ENCODE measurements at places on chromosomes 6 and 20.

- DNase-seq, result no peak
Measured at GRCh38 chr6:551829-552350, 105.0 kb downstream of the HUS1B start.

DNA sequence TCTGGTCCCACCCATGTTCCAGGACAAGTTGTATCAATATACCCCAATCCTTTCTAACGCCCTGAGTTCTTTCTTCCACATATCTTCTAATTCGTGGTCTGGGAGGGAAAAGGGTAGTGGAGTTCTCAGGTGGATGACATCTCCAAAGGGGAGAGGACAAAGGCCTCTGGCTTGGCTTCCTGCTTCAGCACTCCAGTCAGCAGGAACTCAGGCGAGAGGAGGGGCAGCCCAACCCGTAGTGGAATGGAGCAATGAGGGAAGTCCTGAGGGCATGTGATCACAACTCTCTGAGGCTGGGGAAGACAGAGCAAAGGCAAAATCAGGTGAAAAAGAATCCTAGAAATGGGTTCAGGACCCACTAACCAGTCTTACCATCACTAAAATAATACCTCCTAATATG, 9.6 kb upstream of the NRM start:
- no peak for DNase-seq

DNA sequence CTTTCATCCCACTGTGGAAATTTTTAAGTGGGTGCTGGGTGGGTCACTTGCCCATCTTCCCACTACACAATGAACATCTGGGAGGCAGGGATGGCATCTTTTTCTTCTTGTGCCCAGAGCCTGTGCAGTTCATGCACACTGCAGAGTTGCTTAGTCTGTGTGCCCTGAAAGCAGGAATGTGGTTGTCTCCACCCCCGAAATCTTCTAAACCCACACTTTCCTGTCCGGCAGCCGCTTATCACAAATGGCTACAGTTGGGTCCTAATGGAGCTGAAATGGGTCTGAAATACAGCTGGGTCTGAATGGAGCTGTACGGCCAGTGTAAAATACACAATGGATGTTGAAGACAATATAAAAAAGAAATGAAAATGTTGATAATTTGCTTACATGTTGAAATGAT, 112.1 kb upstream of the PMEPA1 start:
- no peak for DNase-seq

DNA sequence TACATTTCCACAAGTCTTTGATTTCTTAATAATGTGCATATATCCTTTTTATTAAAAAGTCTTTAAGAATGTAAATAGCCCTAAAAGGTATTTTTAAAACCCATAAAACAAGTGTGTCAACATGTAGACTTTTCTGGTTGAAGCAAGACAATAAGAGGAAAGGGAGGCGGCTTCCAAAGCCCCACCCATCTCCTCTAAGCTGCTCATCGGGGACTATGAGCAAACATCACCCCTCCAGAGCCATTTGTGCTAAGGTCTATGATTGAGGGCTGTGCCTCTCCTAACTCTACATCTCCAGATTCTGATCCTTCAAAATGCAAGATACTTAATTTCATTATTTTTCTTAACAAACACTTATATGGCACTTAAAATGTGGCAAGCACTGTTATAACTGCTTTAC, 2.5 kb upstream of the NAA20 start:
- DNase-seq, result no peak

DNA sequence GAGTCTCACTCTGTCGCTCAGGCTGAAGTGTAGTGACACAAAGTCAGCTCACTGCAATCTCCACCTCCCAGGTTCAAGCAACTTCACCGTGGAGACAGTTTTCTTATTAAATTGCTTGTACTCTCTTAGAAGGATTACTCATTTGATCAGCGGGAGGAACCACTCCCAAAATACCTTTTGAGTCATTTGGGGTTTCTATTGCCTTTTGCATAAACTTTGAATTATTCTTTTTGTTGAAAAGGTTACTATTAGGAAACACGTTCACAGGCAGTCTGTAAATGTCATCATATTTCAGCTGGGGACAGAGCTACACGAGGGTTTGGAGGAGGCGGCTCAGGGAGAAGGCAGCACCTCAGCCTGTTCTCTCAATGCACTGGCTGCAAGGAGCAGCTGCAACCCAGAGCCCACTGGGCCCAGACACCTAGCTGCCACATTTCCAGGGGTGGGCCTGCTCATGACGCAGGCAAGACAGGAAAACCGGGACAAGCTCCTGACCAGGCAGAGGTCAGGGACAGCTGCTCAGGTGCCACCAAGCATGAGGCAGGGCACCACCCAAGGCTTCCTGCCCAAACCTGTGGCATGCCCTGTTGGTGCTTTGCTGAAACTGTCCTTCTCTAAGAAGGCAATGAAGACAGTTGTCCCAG, 205.9 kb downstream of the BMP7 start:
- DNase-seq, result no peak

- DNase-seq, result no peak
Measured at GRCh38 chr6:110322874-110323242, 35.3 kb downstream of the METTL24 start.

- no peak for DNase-seq
Measured at GRCh38 chr20:58666702-58667101, 15.6 kb downstream of the STX16 start.

DNA sequence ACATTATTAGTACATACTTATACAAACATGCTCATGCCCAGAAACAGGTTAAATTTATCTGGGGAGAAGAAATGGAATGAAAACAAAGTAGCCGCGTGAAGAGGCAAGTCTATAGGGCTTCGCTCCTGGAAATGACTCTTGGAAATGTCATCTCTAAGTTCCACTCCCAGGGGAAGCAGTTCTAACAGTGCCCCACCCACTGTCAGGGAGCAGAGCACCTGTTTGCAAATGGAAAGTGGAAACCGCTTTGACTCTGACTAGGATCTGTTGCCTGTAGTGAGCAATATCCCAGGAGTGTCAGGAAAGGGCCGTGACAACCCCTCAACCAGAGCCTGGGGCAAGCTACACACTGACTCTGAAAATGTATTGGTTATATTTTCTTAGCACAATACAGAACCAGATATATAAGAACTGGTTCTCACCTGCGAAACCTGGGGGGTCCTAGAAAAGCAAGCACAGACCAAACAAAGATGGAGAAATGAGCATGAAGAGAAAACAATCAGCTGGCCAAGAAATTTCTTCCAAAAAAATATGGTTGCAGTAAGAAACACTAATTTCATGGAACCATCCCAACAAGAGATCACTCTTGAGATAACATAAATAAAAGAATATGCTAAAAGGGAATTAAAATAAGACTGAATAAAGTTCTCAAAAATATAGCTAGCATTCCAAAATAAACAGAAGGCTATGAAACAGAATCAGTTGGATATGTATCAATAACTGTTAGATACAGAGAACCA, 47.5 kb upstream of the CRISP1 start:
- no peak for DNase-seq

DNA sequence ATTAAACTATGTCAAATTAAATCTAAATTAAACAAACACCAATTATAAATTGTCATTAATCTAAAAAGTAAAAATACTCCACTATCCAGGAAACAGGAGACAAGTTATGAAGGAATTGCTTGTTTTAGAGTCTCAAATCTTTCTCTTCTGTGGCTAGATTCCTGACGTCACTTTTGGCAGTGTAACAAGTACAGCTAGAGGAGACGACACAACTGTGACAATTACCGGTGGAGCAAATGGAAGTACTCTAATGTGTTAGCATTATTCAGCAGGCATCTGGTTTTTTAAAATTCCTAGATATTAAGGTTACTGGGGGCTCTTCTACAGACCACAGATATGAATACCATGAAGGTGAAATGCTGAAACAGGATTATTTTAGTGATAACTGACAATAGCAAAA, 1042.7 kb downstream of the EPHA7 start:
- DNase-seq, result no peak

GRCh38 chr6:34144581-34145160, 1.2 kb downstream of the GRM4 start:
- DNase-seq, result no peak

DNA sequence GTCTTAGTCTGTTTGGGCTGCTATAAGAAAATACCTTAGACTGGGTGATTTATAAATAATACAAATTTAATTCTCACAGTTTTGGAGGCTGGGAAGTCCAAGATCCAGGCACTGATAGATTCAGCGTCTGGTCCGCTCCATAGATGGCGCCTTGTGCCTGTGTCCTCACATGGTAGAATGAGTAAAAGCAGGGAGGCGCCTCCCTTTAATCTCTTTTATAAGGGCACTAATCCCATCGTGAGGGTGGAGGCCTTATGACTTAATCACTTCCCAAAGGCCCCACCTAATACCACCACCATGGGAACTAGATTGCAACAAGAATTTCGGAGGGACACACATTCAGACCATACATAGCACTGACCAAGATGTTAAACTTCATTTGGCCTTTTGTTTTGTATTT, 91.2 kb upstream of the TMEM181 start:
- no peak for DNase-seq

DNA sequence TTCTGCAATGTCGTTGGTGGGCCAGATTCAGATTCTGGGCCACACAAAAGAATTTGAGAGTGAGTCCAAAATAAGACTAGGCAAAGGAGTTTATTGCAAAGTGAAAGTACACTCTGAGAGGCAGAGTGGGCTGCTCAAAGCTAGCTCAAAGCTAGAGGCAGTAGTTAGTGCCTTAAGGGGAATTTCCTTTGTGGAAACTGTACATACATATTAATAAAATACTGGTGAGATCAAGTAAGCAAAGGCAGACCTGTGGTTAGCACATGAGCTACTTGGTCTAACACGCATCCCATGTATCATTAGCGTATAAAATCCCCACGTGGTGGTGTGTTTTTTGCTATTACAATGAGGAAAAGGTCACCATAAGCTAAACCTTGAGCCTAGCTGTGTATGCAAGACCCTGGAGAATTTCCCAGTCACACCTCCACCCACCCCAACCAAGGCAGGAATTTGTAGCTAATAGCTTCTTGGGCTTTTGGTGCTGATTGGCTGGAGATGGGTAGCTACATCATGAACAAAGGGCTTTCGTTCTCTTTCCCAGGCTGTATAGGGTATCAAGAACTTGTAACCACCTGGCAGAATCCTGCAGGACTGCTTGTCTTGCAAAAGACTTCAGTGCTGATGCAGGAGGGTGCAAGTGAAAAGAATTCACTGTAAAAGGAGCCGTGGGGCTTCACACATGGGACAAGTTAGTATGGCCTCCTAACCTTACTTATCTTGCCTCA, 14.7 kb upstream of the TRIM26 start:
- DNase-seq, result no peak

GRCh38 chr6:56902641-56903464, 52.1 kb upstream of the BEND6 start:
- no peak for DNase-seq

GRCh38 chr6:157682856-157683481, 140.1 kb upstream of the SNX9 start:
- no peak for DNase-seq

GRCh38 chr6:132812756-132813172, 1.6 kb upstream of the RPS12 start:
- no peak for DNase-seq

DNA sequence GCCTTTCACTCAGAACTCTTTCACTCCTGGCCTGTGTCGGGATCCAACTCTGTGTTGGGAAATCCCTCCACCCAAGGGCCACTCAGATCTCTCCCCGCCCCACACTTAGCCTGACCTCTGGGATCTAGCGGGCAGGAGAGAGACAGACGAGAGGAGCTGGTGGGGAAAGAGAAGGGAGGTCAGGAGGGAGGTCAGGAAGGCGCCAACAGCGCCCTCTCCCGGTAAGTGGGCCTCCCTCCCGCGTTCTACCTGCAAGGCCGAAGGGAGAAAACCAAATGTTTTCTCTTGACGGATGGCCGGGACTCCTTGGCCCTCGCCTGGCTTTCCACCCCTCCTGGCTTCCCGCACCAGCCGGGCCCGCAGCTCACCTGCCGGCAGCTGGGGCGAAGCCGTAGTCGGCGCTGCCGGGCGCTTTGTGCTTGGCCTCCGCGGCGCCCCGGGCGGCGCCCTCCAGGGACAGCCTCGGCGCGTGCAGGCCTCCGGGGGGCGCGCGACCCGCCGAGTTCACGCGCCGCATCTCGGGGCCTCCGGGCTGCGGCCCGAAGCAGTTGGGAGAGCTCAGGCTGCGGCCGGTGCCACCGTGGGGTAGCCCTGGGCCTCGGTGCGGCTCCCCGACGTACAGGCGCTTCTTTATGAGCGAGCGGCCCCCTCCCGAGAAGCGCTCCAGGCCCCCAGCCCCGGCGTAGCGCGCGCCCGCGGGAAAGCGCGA, 38.2 kb downstream of the C6orf132 start:
- peak; percentile 53 for DNase-seq

DNA sequence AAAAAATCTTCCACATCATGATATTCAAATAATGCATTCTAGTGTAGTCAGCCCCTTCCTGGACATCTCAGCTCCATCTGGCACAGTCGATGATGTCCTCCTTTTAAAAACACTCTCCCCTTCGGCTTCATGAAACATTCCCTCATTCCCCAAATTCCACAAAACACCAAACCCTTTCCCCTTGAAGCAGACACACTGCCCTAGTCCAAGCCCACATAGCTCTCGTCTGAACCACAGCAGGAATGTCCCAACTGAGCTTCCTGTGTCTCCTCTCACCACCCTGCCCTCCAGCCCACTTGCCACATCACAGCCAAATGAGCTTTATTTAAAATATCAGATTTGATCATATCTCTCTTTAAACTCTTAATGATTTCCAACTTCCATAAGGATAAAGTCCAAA, 106.4 kb upstream of the CARMIL1 start:
- no peak for DNase-seq

GRCh38 chr6:115667478-115668026, 393.1 kb downstream of the FRK start:
- no peak for DNase-seq

- DNase-seq, result no peak
Measured at GRCh38 chr6:7052443-7053011, 55.2 kb upstream of the RREB1 start.

DNA sequence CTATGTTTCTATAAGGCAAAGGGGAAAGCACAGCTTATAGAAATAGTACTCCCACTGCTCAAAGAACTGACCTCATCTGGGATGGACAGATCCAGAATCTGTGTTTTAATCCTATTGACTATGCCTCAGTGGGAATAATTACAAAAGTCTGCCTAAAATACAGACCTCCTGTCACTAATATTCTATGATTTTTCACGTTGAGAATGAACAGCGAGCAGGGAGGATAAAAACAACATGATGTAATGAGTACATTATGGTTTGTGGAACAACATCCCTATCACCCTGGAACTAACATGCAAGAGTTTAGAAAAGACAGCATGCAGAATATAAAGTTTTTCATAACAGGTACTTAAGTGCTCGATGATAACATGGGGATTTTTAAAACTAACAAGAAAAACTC, 53.9 kb downstream of the EPHA7 start:
- DNase-seq, result no peak
